ENCODE measurements at places on chromosomes 1 and 21.

- no peak for DNase-seq
Observed at GRCh38 chr1:165875171-165875570, 47.8 kb downstream of the UCK2 start.

GRCh38 chr1:1628754-1629429 is 3.1 kb upstream of the MMP23B start:
- no peak for DNase-seq

DNA sequence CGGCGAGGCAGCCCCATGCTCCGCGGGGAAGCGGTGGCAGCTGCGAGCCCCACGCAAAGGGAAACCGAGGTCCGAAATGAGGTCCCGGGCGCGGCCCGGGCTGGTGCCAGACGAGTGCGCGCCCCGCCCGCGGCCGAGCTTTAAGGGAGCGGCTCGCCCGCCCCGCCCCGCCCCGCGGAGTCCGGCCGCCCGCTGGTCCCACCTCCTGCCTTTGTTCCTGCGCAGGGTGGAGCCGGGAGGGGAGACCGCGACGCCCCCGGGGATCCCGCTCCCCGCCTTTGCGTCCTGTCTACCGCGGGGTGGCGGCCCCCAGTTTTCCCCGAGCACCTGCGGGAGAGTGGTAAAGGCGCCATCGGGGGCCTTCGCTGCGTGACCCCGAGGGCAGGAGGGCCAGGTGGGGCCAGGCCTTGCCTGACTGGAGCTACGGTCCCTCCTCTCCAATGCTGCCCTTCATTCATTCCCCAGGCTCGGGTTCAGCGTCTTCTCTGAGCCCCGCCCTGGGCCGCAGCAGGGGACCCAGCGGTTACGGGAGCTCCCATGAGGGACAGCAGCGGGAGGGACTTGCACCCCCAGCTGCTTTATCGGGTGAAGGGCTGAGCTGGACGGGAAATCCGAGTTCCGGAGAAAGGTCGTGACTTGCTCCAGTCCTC is at the start of gene HES2:
HES2 (minus strand) TSS at position 116 of the 650 bp plus-strand sequence; CDS start at position 17, 99 bp downstream.
- DNase-seq, result no peak

DNA sequence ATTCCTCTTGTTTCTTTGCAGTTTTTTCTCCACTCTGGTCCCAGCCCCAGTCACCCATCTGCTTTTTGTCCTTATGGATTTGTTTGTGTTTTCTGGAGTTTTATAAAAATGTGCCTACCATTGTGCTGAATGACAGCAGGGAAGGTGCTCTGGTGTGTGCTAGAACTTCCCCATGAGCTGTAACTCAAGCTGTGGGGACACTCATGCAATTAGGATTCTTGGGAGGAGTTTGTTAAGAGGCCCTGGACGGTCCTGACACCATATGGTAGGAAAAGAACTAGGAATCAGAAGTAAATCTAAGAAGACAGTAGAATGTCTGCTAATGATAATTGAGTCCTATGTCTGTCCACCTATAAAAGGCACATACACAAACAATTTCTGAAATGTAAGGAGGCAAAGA is 27.4 kb downstream of the URB2 start:
- DNase-seq, result no peak

- DNase-seq, result no peak
Observed at GRCh38 chr1:218867941-218868626, 305.6 kb upstream of the LYPLAL1 start.

GRCh38 chr1:224251741-224252146 is 68.7 kb downstream of the DEGS1 start:
- DNase-seq, result no peak

All from NCI-H2107 (cell line).